ENCODE measurements at places on chromosomes 5 and 9.

DNA sequence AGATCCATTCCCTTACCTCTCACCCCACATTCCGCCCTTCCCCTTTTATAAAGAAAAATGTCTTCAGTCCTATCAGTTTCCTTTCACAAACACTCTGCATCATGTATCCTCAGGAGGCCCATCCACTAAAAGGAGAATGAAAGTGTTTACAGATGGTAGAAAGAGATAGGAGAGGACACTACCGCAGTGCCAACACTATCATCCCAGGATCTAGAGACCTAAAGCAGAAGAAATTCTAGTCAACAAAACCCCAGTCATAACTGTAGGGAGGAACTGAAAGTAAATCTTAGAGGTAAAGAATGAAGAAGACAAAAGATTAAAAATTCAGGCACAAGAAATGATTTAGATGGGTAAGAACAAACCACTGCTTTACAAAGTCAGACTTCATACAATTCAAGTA lies 114.1 kb downstream of the MLLT3 start:
- no peak for DNase-seq

GRCh38 chr5:158736150-158736870 lies 363.4 kb downstream of the EBF1 start:
- DNase-seq: no peak

DNA sequence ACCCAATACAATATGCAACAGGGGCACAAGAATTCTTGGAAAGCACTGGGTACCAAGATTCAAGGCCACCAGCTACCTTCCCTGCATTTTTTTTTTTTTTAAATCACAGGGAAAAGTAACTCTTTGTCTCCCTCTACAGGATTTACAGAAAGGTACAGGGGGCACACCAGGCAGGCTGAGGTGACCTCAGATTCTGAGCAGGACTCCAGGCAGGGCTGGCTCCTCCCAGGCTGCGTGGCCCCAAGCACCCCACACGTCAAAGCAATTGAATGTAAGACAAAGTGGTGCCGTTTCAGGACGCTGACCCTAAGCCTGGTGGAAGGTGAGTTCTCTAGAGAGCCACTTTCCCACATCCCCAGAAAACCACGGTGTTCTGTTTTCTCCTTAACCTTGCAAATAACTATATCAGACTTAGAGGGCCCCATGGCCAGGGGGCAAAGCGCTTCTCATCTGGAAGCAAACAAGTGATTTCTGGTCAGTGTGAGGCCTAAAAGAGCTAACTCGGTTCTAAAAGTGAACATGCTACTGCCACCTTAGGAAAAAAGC lies 222.6 kb downstream of the ROR2 start:
- DNase-seq: peak; percentile 54

DNA sequence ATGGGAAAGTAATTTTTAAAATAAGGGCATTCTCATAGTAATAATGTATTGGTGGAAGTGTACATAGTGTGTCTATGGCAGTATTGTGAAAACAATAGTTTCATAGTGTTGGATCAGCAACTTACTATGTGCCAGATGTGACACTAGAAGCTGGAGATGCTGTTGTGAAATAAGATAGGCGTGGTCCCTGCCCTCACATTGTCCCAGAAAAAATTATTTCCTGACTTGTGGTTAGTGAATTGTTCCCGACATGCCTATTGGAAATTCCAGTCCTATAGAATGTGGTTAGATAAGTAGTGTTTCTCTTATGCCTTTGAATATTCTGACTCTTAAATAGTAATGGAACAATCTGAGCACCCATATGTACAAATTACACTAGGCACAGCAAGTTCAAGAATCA lies 55.3 kb upstream of the MTAP start:
- DNase-seq: no peak

- DNase-seq: no peak
These were observed 375.7 kb downstream of the CAAP1 start for GRCh38 chr9:26516773-26517343.

DNA sequence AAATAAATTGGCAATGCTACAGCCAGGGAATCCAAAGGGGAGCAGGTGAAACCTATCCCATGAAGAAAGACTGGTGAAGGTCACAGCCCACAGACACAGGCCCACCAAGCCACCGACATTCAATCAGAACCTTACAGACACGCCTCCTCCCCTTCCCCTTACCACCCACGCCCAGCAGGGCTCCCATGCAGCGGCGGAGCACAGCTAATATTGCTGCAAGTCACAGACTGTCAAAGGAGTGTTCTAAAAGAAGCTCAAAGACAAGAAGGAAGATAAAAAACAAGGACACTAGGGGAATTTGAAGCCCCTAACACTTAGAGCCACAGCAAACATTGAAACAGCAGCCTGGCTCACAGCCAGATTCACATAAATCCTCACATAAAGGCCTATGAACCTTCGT lies 91.2 kb downstream of the MED10 start:
- DNase-seq: no peak

DNA sequence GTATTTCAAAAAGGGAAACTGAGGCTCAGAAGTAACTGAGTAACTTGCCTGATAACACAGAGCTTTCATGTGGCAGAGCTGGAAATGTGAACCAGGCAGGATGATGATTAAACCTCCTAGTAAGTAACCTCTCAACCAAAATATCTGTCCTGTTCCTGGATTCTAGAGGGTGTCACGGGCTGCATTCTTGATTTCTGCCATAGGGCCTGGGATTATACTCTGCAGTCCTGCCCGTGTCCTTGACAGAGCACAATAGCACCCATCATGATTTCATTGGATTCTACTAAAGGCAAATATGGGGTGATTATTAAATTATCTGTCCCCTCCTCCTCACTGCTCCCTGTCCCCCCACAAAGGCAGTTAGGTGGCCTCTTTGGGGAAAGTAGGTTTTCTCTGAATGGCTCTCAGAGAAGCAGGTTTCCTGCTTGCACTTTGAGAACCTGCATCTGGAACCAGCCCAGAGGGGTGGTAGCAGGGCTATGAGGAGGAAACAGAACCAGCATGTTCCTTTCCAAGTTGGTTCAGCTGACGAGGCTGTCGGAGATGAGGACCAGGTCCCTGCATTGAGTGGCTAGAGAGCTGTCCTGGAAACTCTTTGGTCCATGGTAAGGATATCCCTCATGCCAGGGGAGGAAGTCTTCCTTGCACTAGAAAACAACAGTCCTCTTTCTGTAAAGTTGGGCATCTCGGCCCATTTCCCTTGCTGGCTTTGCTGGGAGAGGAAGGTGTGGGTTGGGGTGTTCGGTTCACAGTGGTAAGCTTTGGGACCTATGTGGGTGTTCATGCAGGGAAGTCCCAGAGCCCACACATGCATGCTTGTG lies 36.6 kb downstream of the PPARGC1B start:
- DNase-seq: no peak

DNA sequence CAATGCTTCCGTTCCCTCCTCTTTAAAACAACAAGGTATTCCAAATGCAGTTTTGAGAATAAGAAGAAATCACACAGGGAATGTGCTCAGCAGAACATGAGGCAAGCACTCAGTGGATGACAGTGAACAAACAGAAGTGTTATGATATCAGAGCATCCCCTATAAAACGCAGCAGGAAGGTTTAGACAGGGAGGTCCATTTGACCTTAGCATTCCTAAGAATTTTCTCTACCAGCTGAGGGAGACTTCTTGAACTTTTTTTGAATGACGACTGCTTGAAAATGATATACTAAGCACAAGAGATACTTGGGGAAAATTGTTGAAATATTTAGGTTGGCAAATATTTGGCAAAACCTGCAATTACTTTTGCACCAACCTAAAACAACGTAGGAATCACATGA lies 3.9 kb downstream of the AMACR start:
- no peak for DNase-seq

DNA sequence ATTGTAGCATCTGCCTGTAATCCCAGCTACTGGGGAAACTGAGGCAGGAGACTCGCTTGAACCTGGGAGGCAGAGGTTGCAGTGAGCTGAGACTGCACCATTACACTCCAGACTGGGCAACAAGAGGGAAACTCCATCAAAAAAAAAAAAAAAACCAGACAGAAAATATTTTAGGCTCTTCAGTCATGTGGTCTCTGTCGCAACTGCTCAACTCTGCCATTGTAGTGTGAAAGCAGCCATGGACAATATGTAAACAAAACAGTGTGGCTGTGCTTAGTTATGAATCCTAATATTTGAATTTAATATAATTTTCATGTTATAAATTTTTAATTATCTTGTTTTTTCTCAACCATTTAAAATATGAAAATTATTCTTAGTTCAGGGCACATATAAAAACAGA lies 38.4 kb downstream of the ZFAND5 start:
- DNase-seq: no peak

- DNase-seq: no peak
These were observed 16.5 kb downstream of the BRD3 start for GRCh38 chr9:134051319-134051718.

- no peak for DNase-seq
These were observed 244.4 kb downstream of the RFX3 start for GRCh38 chr9:3281399-3281798.

GRCh38 chr5:39452846-39453245 lies 28.1 kb upstream of the DAB2 start:
- no peak for DNase-seq

GRCh38 chr9:113580041-113580953 lies 116.8 kb downstream of the RGS3 start:
- DNase-seq: peak; percentile 83

DNA sequence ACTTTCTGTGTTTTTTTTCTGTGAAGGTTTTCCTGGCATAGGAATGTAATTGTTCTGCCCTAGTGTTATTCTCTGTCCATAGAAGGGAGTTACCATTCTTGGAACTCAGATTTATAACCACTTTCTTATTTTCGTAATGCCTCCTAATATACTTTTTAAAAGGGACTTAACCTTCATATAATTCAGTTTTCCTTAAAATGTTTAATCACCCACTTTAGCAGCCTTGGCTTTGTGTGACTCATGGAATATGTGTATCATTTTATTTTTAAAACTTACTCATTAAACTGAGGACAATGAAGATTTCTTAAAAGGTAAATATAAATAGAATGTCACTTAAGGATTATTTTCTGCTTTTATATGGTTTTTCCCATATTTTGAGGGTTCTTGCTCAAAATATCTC lies 50.0 kb downstream of the RAI14 start:
- no peak for DNase-seq

DNA sequence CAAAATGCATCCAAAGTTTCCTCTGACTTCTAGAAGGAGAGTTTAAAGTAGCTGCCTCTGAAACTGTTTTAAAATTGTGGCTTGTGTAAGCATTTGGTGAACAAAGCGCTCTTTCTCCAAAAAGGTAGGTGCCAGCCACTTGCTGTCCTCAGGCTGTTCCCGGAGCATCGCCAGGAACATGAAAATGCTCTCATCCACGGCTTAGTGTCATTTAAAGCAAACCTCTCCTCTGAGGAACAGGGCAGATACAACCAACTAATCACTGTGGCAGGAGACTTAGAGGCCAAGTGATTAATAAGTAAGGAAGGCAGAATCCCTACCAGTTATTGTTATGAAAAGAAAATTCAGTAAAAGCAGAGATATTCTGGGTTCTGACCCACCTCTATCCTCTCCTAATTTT lies 165.6 kb downstream of the DCP2 start:
- DNase-seq: no peak

GRCh38 chr5:102663749-102664530 lies 91.2 kb upstream of the PAM start:
- DNase-seq: no peak

- no peak for DNase-seq
These were observed 35.5 kb upstream of the ADAMTSL1 start for GRCh38 chr9:18438300-18438925.

DNA sequence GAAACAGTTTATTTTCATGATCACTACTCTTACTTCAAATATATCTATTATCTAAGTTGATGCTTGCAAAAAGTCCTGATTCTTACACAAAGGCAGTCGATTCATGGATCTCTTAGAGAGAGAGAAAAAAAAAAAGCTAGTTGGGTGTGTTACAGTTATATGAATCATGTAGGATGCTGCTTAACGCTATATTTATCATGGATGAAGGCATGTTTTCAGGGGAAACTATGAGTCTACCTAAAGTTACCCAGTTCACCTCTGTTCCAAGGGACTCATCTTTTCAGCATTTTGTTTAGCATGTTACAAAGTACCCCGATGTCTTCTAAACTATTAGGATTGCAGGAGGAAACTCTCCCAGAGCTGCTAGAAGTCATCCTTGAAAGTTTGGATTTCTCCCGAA lies 13.5 kb downstream of the TMC1 start:
- DNase-seq: no peak

- no peak for DNase-seq
These were observed 417.5 kb downstream of the HINT1 start for GRCh38 chr5:130747556-130747955.

DNA sequence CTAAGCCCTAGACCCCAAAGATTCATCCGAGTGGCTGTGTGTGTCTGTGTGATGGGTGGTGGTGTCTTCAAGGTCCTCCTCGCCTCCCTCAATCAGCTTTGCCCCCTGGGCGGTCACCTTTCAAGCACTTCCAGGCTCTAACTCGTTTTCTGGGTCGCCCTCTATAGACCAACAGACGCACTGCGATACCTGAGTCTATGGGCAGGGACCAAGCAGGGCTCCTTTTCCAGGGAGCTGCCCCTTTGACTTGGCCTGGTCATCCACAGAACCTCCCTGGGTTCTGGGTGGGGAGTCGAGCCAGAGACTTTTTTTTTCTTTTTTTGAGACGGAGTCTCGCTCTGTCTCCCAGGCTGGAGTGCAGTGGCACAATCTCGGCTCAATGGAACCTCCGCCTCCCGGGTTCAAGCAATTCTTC lies 1.1 kb downstream of the SLC27A4 start:
- peak; percentile 79 for DNase-seq

- no peak for DNase-seq
These were observed 508 bp upstream of the SNCAIP start for GRCh38 chr5:122311497-122311960.

DNA sequence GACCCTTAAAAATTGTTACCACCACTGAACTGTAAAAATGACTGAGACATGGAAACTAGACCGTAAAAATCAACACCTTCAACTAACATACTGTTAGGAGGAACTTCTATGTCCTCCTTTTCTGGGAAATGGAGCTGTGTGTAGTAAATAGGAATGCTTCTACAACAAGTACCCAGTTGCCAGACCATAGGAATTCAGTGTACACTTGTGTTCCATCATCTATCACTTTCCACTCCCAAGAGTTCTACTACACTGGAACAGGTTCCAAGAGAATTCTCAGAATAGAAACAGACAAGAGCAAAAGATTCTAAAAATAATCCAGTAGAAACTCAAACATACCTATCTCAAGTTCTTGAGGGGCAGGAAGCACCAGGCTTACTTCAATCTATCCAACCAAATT lies 23.6 kb downstream of the UBAP2 start:
- DNase-seq: no peak

- DNase-seq: peak; percentile 57
These were observed 371 bp upstream of the PITX1 start for GRCh38 chr5:135034236-135034962.

DNA sequence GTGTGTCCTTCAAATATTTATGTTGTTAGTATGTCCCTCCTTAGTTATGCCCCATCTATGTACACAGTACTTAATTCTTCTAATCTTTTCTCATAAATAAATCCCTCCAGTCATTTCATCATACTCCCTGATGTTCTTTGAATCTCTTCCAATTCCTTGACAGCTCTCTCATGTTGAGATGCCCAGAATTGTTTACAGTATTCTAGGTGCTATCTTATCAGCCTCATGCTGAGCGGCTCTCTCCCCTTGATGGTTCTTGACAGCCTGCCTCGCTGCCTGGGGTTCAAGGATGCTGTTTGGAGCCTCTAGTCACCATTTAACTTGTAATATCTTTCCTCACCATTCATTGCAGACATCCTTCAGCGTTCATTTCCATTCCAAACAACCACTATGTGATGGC lies 799.2 kb downstream of the BRINP1 start:
- DNase-seq: no peak

Data from stimulated activated CD8-positive, alpha-beta memory T cell treated with anti-CD3 and anti-CD28 coated beads, Interleukin-4, amount 100 ng/mL, for 48 hours (primary cell).